ENCODE measurements at places on chromosomes 2 and 18. TPM values are rescaled to one million over a fixed set of nuclear protein-coding genes. Genes with fewer than 3 reads are reported as not detected.

- H3K4me3 ChIP-seq, result no peak overlapping the region
- H3K27ac ChIP-seq, result no peak overlapping the region
- DNase-seq, result no peak
These were observed 264.1 kb downstream of the TRIB2 start for GRCh38 chr2:12980817-12981216.

The DUSP2 gene
- total RNA-seq, result 3.6 TPM

- H3K4me1 ChIP-seq, result no peaks in the 10 kb centered on the region
- no peaks in the 10 kb centered on the region for H3K36me3 ChIP-seq
These were observed 150.1 kb downstream of the CTIF start for GRCh38 chr18:48688961-48689360.

GRCh38 chr2:189249901-189250300 is 70.3 kb upstream of the COL5A2 start:
- no peaks in the 10 kb centered on the region for H3K36me3 ChIP-seq
- H3K4me3 ChIP-seq, result no peak overlapping the region
- H3K27me3 ChIP-seq, result no peaks in the 10 kb centered on the region
- H3K27ac ChIP-seq, result no peak overlapping the region

The ANKRD62 gene
- 0.20 TPM for total RNA-seq

The STON1 gene
- 12.4 TPM for total RNA-seq

DNA sequence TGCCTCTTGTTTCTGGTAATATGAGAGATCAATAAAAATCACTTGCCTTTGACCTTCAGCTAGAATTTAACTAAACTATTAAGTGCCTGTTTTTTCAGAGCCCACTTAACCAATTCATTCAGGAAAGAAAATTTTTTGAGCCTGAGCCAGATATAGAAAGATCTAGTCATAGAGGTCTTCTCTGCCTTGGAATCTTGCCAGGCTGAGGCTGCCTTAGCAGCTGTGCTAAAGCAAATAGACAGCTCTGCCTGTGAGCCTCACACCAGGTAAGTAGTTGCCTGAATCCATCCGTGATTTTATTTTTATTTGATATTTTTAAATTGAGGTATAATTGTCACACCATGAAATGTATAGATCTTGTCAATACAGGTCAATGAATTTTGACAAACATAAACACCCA is 27.4 kb downstream of the EVX2 start:
- no peaks in the 10 kb centered on the region for H3K4me1 ChIP-seq
- no peak overlapping the region for H3K27ac ChIP-seq
- H3K27me3 ChIP-seq, result peaks cover 14% of the 10 kb centered on the region
- H3K36me3 ChIP-seq, result no peaks in the 10 kb centered on the region
- DNase-seq, result no peak

The SLC14A1 gene
- total RNA-seq, result 0.86 TPM

- no peak for DNase-seq
- no peaks in the 10 kb centered on the region for H3K4me1 ChIP-seq
- H3K27ac ChIP-seq, result no peak overlapping the region
- H3K27me3 ChIP-seq, result no peaks in the 10 kb centered on the region
- no peaks in the 10 kb centered on the region for H3K36me3 ChIP-seq
These were observed 221.6 kb downstream of the RAD51AP2 start for GRCh38 chr2:17296686-17297085.

GRCh38 chr18:77130229-77131099 is 2.1 kb downstream of the MBP start:
- H3K27me3 ChIP-seq, result peaks cover 12% of the 10 kb centered on the region
- peaks cover 6% of the 10 kb centered on the region for H3K4me1 ChIP-seq
- no peak for DNase-seq
- peak overlapping the region; percentile 92 for H3K27ac ChIP-seq

- peaks cover 30% of the 10 kb centered on the region for H3K4me1 ChIP-seq
- H3K27me3 ChIP-seq, result peaks cover 99% of the 10 kb centered on the region
- no peaks in the 10 kb centered on the region for H3K36me3 ChIP-seq
- H3K4me3 ChIP-seq, result peak overlapping the region; percentile 34
These were observed 2.4 kb upstream of the HOXD12 start for GRCh38 chr2:176096986-176097819.

GRCh38 chr2:196274387-196274809 is 103.0 kb upstream of the STK17B start:
- no peak for DNase-seq
- H3K27ac ChIP-seq, result peak overlapping the region; percentile 59
- H3K4me1 ChIP-seq, result peaks cover 13% of the 10 kb centered on the region
- H3K36me3 ChIP-seq, result peaks cover 3% of the 10 kb centered on the region
- no peak overlapping the region for H3K4me3 ChIP-seq

DNA sequence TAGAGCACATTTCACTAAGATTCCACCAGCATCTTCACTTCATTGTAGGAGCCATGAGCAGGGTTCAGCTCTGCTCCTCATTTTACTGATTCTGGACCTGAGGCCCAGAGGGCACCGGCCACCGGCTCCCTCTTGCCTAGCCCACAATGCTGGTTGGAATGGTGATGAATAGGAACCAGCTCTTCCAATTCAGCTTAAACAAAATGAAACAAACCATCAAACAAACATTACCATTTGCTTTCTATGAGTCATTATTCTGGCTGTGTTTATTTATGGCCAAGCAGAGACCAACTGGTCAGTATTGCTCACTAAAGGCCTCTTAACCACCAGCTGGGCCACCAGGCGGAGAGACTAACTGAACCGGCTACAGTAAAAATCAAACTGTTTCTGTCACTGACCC is 176.7 kb downstream of the MTX2 start:
- DNase-seq, result no peak
- no peaks in the 10 kb centered on the region for H3K27me3 ChIP-seq
- H3K4me3 ChIP-seq, result no peak overlapping the region
- H3K27ac ChIP-seq, result no peak overlapping the region

GRCh38 chr2:205218056-205218455 is 464.2 kb upstream of the NRP2 start:
- no peak overlapping the region for H3K4me3 ChIP-seq
- H3K36me3 ChIP-seq, result no peaks in the 10 kb centered on the region
- no peak for DNase-seq

- no peak for DNase-seq
- no peaks in the 10 kb centered on the region for H3K36me3 ChIP-seq
- H3K27me3 ChIP-seq, result no peaks in the 10 kb centered on the region
- no peak overlapping the region for H3K27ac ChIP-seq
- no peaks in the 10 kb centered on the region for H3K4me1 ChIP-seq
These were observed 96.5 kb upstream of the PIEZO2 start for GRCh38 chr18:11245879-11246278.

The KIF5C gene
- 0.92 TPM for total RNA-seq

DNA sequence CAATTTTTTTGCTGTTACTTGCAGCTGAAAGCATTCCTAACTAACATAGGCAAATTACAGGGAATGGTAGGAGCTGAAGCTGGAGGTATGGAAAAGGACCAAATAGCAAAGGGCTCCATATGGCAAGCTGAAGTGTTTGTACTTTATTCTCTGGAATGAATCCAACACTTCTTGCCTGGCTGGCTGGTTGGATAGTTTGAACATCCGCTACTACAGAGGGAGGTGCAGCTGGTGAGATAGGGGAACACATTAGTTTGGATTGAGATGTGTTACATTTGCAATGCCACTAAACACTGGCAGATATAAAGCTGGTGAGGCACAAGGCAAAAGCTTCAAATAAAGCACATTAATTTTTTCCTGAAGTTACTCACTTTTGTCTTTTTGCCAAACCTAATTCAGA is 291.5 kb downstream of the SP3 start:
- no peak overlapping the region for H3K27ac ChIP-seq
- no peaks in the 10 kb centered on the region for H3K4me1 ChIP-seq
- H3K27me3 ChIP-seq, result no peaks in the 10 kb centered on the region

The TFPI gene
- 187 TPM for total RNA-seq

DNA sequence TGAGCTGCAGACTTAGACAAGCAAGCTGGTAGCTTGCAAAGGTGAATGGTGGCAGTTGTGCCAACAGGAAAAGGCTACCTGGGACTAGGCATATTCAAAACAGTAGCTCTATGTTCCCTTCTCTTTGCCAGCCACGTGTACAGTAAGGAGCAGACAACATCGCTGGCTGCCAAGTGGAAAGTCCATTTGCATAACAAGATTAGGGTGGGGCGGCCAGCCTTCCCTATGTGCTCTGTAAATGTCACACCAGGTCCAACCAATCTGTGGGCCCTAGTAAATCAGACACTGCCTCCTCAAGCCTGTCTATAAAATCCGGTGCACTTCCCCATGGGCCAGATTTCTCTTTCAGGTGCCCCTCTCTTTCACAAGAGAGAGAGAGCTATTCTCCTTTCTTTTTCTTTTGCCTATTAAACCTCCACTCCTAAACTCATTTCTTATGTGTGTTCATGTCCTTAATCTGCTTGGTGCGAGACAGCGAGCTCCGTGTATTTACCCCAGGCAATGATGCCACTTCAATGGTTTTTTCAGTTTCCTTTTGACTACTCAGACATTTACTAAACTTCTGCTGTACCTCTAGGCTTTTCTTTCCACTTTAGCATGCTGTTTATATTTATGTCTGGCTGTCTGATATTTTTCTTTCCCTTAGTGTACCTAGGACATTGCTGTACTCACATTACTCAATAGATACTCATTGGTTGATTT is 297.4 kb upstream of the GCFC2 start:
- no peaks in the 10 kb centered on the region for H3K4me1 ChIP-seq
- no peaks in the 10 kb centered on the region for H3K36me3 ChIP-seq
- H3K27me3 ChIP-seq, result no peaks in the 10 kb centered on the region
- H3K27ac ChIP-seq, result no peak overlapping the region
- no peak for DNase-seq

The TUBA3E gene
- not detected for total RNA-seq

The CCT4 gene
- 124 TPM for total RNA-seq

DNA sequence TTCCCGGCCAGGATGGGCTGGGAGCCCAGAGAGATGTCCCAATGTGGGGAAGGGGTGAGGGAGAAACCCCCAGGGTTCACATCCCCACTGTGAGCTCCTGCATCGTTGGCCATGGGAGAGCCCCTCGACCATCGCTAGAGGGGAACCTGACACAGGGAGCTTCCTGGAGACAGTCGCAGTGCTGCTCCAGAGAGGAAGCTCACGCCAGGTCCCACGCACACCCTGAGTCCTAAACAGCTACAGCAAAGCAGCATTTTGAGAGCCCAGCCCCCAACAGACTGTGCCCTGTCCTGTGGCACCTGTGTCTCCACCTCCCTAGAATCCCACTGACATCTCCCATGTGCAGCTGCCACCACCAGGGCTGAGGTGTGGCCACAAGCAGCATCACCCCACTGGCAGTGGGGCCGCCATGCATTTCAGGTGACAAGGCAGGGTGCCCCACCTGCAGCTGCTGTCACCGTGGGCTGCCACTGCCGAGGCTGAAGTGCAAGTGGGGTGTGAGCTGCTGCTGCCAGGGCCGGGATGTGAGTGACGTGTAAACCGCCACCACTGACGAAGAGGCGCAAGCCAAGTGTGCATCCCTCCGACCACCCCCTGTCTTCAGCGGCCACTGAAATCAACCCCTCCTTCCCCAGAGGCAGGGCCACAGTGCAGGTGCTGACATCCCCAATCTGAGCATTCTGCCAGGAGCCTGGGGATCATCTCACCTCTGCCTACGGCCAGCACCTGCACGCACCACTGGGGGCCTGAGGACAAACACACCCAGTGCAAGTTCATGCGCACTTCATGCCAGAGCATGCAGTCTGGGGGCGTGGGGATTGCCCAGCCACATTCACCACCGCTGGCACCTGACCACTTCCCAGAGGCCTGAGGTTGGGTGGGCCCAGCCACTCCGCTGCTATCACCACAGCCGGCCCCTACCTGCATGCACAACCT is 467.7 kb upstream of the SALL3 start:
- no peaks in the 10 kb centered on the region for H3K27me3 ChIP-seq
- no peak for DNase-seq
- H3K4me1 ChIP-seq, result no peaks in the 10 kb centered on the region
- H3K4me3 ChIP-seq, result no peak overlapping the region
- no peaks in the 10 kb centered on the region for H3K36me3 ChIP-seq

The CRYGD gene
- total RNA-seq, result not detected

DNA sequence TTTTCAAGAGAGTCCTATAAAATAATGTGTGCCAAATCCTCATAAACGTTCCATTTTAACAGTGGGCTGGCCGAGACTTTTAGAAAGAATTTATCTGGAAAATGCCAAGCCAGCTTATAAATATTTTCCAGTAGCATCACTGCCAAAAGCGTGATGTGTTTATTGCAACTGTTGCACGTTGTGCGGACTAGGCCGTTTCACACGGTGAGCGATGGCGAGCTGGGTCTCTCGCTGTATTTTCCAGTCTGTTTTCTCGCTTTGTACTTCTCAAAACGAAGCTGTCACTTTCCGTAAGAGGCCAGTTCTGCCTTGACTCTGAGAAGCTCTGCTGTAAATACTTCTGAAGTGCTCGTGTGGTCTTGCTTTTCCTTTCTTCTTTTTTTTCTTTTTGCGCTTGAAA is 65.0 kb upstream of the ZNF236 start:
- H3K27me3 ChIP-seq, result no peaks in the 10 kb centered on the region
- H3K4me1 ChIP-seq, result no peaks in the 10 kb centered on the region
- no peak overlapping the region for H3K4me3 ChIP-seq

GRCh38 chr2:211035548-211036185 is 479.3 kb downstream of the CPS1 start:
- H3K27me3 ChIP-seq, result no peaks in the 10 kb centered on the region
- H3K27ac ChIP-seq, result no peak overlapping the region
- no peak for DNase-seq
- no peak overlapping the region for H3K4me3 ChIP-seq
- H3K36me3 ChIP-seq, result no peaks in the 10 kb centered on the region

The CNDP1 gene
- total RNA-seq, result not detected

DNA sequence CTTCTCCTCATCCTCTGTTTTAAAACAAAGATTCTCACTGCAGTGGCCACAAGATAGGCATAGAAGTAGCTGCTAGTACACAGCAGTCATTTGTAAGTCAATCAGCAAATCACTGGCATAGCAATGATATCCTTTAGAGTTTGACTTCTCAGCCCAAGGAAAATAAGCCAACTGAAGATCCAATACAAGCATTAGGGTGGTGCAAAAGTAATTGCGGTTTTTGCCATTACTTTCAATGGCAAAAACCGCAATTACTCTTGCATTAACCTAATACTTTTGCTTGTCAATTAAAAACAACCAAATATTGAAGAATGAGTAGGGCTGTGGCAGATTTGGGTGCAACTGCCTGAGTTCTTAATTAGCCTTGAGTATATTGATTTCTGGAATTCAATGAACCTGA is 2.8 kb downstream of the G6PC2 start:
- H3K4me3 ChIP-seq, result no peak overlapping the region
- no peaks in the 10 kb centered on the region for H3K36me3 ChIP-seq
- H3K27me3 ChIP-seq, result no peaks in the 10 kb centered on the region
- H3K4me1 ChIP-seq, result no peaks in the 10 kb centered on the region
- no peak overlapping the region for H3K27ac ChIP-seq

The TACR1 gene
- total RNA-seq, result 0.37 TPM

- H3K27me3 ChIP-seq, result no peaks in the 10 kb centered on the region
- DNase-seq, result no peak
- peak overlapping the region; percentile 52 for H3K4me3 ChIP-seq
- H3K27ac ChIP-seq, result peak overlapping the region; percentile 87
These were observed 866 bp upstream of the SF3B6 start for GRCh38 chr2:24076849-24077534.

The ABCB6 gene
- total RNA-seq, result 24.3 TPM

GRCh38 chr2:21356086-21356856 is 232.5 kb downstream of the TDRD15 start:
- no peaks in the 10 kb centered on the region for H3K4me1 ChIP-seq
- no peak overlapping the region for H3K27ac ChIP-seq
- peak; percentile 60 for DNase-seq
- H3K36me3 ChIP-seq, result no peaks in the 10 kb centered on the region
- H3K27me3 ChIP-seq, result no peaks in the 10 kb centered on the region

Measured in left lung (tissue), 14 donors.